ENCODE measurements at places on chromosomes 7 and 10.

DNA sequence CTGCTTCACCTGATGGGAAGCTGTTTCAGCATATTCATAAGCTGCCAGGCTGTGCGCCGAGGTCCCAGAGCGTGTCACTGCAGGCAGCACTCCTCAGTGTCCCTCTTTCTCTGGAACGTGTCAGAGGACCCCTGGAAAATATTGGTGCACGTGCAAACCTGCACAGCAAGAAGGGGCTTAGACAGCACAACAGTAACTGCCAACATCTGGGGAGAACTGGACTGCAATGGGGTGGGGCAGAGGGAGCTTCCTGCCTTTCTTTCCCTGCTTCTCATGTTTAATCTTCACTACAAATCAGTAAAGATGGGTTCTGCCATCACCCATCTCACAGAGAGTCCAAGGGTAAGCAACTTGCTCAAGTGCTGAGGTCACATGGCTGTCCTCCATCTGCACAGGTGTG is 86.5 kb upstream of the GPR26 start:
- no peak for DNase-seq

- DNase-seq: no peak
Observed at GRCh38 chr7:156545979-156546378, 94.6 kb upstream of the RNF32 start.

DNA sequence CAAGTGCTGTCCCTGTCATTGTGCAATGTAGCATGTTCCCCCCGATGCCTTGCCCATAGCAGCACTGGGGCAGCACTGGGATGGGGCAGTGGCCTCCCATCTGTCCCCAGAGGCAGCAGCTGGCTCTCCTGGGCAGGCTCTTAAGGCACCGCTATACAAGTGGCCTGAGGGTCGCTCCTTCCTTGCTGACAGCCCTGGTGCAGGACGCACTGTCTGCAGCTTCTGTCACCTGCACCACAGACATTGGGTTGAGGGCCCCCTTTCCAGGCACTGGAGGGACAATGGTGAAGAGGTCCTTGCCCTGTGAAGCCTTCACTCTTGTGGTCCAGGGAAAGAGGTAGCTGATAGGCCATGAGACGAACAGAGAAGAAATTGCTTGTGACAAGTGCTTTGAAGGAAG is 10.6 kb downstream of the CPSF4 start:
- DNase-seq: no peak

DNA sequence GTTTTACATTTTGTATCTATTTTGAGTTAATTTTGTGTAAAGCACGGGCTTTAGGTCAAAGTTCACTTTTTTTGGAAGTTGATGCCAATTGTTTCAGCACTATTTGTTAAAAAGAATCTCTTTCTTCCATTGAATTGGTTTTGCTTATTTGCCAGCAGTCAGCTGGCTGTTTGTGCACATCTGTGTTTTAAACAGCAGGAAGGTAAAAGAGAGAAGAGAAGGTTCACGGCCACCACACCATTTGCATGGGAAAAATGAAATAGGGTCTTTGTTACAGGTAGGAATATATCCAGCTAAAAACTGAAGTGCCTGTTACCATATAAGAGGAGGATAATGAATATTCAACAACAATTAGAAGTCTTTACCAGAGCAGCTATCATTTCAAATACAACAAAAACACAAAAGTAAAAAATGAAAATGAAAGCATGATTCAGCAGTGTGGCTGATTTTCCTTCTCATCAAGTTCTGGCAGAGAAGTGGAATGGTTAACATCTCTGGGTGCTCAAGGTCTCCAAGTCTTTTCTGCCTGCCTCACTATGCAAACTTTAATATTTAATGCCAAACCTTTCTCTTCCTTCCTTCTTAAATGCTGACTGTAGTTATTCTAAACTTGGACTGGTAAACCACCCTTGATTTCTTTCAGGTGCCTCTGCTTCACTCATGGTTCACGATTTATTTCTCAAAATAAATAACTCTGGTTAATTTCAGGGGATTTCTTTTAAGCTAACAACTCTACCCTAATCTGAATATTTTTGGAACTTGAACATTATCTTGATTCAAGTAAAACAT is 841.5 kb downstream of the GRM8 start:
- no peak for DNase-seq

DNA sequence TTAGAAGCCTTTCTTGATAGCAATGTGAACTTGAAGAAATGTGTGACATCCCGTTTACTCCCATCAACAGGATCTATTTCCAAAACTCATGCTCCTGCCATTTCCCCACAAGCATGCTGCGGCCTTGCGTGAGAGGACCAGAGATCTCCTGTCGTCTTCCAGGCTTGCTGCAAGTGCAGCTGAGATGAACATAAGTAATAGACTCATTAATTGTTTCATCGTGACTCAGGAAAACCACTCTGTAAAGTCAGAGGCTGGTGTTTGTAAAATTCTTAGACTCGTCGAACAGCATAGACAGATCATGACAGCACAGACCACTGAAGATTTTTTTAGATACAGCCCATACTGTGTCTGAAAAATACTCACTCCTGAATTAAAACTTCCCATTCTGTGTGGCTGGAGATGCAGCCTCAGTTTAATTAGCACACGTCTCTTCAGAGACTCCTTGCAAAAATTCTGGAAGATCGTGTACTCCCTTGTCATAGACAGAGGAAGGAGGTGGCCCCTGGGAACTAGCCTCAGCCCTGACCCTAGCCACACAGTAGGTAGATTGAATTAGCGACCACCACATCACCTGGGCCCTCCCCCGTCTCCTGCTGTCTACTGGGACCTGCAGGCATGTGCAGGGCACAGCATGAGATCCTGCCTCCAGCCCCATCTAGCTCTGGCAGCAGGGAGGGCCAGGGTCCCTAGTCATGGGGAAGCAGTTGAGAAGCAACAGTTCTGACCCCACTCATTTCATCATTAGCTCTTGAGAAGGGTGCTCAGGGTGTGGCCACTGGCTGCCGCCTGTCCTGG is 226.0 kb downstream of the CELF2 start:
- DNase-seq: peak; percentile 29

DNA sequence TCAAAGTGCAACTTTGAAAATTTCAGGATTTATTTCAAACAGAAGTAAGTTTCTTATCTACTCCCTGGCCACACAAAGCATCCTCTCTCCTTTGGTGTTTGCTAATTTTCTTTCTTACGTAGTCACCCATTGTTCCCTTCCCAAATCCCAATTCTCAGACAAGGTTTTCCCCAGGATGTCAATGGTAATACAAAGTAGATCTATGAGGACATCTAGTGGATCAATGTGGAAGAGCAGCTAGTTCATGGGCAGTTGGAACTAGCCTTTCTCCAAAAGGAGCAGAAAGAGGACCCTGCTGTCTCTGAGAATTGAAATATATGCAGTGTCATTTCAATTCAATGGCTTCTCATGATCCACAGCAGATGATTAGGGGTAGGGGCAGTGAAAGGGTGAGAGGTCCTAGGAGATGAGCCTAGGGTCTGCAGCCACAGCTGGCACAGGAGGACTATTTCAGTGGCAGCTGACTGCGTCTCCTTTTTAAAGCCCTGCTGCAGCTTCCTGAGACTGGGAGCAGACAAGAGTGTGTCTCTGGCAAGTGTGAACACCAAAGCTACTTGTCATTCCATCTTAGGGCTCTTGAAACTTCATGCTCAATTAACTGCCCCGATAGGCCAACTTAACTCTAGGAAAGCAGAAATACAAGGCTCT is 632.6 kb downstream of the KCNMA1 start:
- DNase-seq: peak; percentile 28

DNA sequence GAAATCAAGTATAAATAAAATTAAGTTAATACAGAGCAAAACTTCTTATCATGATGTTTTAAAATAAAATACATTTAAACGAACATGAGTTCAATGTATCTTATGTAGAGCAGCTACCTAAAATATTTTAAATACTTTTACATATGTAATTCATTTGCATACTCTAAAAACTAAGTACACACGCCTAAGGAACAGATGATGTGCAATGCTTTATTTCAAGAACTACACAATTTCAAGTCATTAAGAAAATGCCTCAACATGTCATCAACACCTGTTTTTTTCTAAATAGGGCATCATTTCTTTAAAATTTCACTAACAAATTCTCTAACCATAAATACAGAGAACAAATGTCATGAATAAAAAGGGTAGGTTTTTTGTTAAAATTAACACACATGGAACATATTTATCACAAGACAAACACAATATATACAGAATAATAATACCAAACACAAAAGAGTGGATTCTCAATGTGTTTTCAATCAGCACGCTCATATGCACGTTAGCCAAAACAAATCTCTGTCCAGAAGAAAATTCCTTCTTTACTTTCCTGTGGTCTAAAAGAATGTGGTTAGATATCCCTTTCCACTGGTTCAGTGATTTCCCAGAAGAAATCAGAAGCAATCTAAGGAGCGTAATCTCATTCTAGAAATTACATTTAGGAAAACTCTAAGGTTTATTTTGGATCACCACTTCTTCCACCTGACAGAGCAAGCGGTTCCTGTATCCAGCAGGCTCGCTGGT is 73.0 kb upstream of the PFKP start:
- DNase-seq: no peak

GRCh38 chr7:128164061-128164954 is 76.8 kb upstream of the LEP start:
- no peak for DNase-seq

- peak; percentile 48 for DNase-seq
Observed at GRCh38 chr10:90148116-90148855, 446.9 kb downstream of the KIF20B start.

DNA sequence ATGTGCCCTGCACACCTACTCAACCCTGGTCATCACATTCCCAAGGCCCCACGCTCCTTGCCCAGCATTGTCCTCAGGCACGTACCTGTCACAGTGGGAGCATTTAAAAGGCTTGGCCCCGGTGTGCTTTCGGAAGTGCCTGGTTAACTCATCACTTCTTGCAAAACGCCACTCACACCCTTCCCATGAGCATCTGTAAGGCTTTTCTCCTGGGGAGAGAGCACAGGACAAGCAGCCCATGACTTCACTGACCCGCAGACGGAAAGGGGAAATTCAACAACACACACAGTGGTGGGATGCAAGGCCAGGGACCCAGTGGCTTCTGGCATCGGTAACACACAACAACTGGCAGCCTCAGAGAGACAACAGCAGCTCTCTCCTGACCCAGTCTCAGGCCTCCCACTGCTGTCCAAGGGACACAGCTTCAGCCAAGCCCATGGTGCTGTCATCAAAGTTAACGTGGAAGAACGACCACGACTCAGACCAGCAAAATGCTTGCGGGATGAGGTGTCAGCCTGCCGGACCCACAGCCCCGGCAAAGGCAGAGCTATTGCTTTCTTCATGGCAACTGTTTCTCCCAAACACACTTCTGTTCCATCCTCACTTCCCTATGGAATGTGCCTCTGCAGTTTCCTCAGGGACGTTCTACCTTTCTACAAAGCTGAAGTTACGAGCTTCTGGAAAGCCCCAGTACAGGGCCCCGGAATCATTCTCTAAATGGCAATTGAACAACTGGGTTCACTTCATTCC is 4.8 kb downstream of the KLF6 start:
- DNase-seq: no peak

- DNase-seq: no peak
Observed at GRCh38 chr10:30540276-30540675, 89.3 kb downstream of the LYZL2 start.

DNA sequence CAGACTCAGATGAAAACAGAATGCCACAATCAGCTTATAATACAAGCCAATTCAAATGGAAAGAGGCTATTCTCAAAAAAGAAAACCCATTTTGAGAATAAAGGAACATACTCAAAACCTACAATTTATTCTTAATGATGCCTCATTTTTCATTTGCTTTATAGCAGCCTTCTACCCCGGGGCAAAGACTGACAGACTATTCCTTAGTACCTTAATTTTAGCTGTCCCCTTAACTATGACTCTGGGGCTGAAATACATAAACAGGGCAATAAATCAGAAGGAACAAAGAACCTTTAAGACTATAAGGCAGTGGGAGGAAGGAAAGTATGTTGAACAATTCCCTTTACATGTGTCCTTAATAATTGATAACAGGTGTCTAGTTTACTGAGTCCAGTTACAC is 76.8 kb downstream of the TMEM106B start:
- no peak for DNase-seq

- DNase-seq: peak; percentile 44
Observed at GRCh38 chr7:126700807-126701604, 551.7 kb downstream of the GRM8 start.
